Lung (tissue), 17 donors: ENCODE measurements at places on chromosomes 13 and 19. TPM values are rescaled to one million over a fixed set of nuclear protein-coding genes. Genes with fewer than 3 reads are reported as not detected.

The SWSAP1 gene
- 4.0 TPM for polyA plus RNA-seq

GRCh38 chr13:25391932-25392331 lies 20.2 kb downstream of the ATP8A2 start:
- no peaks in the 10 kb centered on the region for H3K36me3 ChIP-seq
- H3K27me3 ChIP-seq = no peaks in the 10 kb centered on the region
- H3K4me1 ChIP-seq = no peaks in the 10 kb centered on the region
- no peak overlapping the region for H3K4me3 ChIP-seq
- H3K27ac ChIP-seq = no peak overlapping the region
- DNase-seq = no peak

DNA sequence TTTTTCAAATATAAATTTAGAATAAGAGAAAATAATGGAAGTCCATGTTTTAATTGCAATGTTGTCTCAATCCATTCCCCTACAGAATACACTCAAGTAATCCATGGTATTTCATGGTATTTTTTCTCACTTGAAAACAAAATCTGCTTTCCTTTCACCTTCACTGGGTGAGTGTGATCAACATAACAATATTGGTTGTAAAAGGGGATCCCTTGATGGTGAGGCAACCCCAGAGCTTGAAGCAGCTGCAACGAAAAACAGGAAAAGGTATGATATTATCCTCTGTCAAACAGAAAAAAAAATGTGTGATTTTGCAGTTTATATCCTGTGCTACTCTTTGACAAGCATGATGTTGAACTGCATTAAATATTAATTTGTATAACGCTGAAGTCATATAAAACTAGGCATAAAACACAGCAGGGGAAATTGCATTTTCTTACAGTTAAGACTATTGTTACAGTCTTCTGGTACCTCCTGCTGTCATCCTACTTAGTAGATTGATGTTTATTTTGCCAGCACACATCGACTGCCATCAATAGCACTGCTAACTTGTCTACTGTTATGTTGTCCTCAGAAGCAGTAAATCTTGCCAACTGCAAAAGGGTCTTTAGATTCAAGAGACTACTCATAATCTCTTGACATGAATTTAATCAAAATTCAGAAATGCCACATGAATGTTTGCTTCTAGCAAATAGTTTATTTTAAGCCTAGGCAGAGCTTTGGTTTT lies 373.1 kb upstream of the MIR17HG start:
- no peak for DNase-seq
- no peaks in the 10 kb centered on the region for H3K27me3 ChIP-seq
- no peak overlapping the region for H3K4me3 ChIP-seq
- no peaks in the 10 kb centered on the region for H3K4me1 ChIP-seq
- H3K27ac ChIP-seq = no peak overlapping the region

- H3K27me3 ChIP-seq = no peaks in the 10 kb centered on the region
- no peaks in the 10 kb centered on the region for H3K4me1 ChIP-seq
- no peak overlapping the region for H3K27ac ChIP-seq
- no peaks in the 10 kb centered on the region for H3K36me3 ChIP-seq
Measured at GRCh38 chr13:27712421-27712820, 79.9 kb upstream of the GSX1 start.

GRCh38 chr13:31797154-31797775 lies 57.9 kb downstream of the RXFP2 start:
- no peak overlapping the region for H3K4me3 ChIP-seq
- DNase-seq = peak; percentile 53
- H3K4me1 ChIP-seq = no peaks in the 10 kb centered on the region
- no peaks in the 10 kb centered on the region for H3K36me3 ChIP-seq
